Activated CD8-positive, alpha-beta T cell treated with anti-CD3 and anti-CD28 coated beads for 36 hours (primary cell): ENCODE measurements at places on chromosomes 5 and 9. TPM values are rescaled to one million over a fixed set of nuclear protein-coding genes. Genes with fewer than 3 reads are reported as not detected.

DNA sequence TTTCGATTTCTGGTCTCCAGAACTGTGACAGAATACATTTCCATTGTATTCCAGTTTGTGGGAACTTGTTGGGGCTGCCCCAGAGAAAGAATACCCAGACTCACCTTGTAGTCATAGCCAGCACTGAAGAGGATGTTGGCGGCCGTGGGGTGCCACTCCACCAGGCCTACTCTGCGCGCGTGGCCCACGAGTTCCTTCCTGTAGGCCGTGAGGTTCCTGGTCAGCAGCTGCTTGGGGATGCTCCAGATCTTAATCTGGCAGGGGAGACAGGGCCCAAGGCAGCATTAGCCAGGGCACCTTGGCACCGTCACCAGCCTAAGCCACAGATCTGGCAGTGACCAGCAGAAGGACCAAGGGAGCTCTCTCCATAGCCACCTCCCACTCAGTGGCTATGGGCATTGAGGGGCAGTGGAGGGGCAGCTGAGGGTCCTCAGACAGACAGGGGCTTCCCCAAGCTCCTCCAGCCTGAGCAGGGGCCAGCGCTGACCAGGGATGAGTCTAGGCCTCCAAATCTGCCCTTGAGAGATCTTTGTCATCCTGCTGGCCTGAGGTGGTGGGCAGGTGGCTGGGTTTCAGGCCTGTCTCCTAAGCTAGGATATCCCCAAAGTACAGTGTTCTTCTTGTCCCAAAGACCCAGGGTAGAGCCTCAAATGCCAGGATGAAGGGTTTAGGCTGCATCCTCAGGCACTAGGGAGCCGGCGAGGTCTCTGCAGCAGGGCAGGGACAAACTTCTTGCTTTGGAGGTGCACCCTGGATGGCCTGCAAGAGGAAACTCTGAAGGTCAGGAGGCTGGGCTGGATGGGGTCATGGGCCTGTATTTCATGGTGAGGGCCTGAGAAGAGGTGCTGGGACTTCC lies 15.9 kb upstream of the TRIM14 start:
- DNase-seq: no peak

The GPR150 gene
- 0.76 TPM for total RNA-seq

DNA sequence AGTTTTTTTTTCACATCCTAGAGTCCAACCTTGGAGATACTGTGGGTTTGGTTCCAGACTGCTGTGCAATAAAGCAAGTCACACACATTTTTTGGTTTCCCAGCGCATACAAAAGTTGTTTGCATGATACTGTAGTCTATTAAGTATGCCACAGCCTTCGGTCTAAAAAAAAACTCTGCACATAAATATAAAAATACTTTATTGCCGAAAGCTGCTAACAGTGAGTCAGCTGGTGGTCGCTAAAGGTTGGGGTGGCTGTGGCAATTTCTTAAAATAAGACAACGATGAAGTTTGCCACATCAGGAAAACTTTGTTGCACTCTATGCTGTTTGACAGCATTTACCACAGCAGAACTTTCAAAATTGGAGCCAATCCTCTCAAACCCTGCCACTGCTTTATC lies 37.4 kb downstream of the UBQLN1 start:
- DNase-seq: no peak

GRCh38 chr5:151497391-151498002 lies 50.1 kb downstream of the SLC36A1 start:
- no peak for DNase-seq

GRCh38 chr9:126456441-126457174 lies 130.0 kb downstream of the MVB12B start:
- DNase-seq: no peak

The TERT gene
- 12.5 TPM for total RNA-seq

The ACOT12 gene
- not detected for total RNA-seq

The SPINK4 gene
- total RNA-seq: not detected

The GRIA1 gene
- not detected for total RNA-seq

DNA sequence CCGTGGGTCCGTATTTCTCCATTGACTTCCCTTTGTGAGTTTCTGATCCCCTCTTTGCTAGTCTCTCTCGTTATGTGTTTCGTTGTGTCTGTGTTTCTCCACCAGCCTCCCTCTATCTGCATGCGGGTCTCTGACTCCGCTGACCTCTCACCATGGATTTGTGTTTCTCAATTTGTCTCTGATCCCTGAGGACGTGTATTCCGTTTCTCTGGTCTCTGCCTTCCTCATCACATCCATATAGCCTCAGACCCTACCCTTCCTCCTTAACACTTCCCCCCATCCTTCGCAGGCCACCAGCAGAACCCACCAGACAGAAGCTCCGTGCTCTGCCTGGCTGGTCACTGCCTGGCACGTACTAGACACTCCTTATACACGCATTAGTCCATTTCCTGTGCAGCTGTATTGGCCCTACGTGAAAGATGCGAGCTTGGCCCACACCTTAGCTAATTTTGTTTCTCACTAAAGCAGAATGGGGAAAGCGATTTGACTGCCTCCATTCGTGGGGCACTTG lies 631 bp downstream of the B4GALT7 start:
- peak; percentile 26 for DNase-seq

DNA sequence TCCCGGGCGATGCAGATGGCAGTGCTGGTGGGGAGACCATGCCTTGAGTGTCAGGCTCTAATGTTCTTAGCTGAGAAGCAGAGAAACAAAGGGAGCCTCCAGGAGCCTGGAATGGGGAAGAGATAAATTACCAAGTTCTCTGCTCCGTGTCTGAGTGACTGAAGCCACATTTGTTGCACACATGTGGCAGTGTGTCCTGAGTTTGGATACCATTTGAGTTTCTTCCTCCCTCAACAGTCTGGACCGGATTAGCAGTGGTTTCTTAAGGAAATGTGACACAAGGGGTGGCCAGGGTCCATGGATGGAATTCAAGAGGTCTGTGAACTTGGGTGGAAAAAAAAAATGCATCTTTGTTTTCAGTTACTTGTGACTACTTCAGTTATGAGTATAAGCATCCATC lies 50.7 kb upstream of the GARNL3 start:
- no peak for DNase-seq

- DNase-seq: no peak
Measured at GRCh38 chr5:137220523-137220927, 278.6 kb downstream of the SPOCK1 start.

DNA sequence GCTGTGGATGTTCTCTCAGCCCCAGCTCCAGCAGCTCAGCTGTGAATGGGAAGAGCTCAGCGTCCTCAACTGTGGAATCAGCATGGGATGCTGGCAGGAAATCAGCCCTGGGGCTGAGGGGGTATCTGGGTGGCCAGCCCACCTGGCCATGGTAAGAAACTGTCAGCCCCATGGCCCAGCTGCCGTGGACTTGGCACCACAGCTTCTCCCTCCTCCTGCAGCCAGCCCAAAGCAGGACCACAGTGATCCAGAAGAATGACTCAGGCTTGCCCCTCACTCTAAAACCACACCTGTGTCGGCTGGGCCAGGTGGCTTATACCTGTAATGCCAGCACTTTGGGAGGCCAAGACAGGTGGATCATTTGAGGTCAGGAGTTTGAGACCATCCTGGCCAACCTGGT lies 48.0 kb downstream of the SAR1B start:
- DNase-seq: no peak

The SLC34A3 gene
- not detected for total RNA-seq

The SLC24A2 gene
- not detected for total RNA-seq

GRCh38 chr9:94645901-94646300 lies 6.6 kb upstream of the FBP1 start:
- DNase-seq: no peak

DNA sequence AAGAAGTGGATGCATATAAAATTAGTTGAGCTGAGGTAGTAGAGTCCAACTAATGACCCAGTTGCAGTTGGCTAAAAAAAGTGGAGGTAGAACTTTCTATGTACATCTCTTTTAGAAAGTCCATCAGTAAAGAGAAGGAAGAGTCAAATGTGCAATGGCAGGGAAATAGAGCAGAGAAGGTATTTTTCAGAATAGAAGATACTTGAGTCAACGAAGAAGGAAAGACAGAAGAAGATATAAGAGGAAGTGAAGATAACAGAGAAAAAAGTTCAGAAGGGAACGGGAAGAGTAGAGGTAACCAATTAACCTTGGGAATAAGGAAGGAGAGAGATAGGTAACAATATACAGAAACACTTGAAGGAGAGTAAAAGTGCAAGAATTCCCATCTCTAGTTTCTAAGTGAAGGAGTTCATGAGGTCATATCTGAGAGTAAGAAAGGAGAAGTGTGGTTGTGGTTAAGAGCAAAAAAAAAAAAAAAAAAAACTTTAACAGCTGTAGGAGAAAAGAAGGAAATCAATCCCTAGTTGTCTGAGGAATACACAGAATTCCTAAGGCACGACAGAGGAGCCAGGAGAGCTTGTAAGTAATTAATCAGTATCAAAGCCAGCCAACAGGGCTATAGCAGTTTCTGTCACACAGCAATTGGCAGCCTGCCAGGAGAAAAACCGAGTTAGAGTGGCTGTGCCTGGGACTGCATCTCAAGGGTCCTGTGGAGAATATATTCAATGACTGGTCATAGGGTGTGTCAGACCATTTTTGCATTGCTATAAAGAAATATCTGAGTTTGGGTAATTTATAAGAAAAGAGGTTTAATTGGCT lies 61.0 kb downstream of the ARL15 start:
- peak; percentile 38 for DNase-seq

DNA sequence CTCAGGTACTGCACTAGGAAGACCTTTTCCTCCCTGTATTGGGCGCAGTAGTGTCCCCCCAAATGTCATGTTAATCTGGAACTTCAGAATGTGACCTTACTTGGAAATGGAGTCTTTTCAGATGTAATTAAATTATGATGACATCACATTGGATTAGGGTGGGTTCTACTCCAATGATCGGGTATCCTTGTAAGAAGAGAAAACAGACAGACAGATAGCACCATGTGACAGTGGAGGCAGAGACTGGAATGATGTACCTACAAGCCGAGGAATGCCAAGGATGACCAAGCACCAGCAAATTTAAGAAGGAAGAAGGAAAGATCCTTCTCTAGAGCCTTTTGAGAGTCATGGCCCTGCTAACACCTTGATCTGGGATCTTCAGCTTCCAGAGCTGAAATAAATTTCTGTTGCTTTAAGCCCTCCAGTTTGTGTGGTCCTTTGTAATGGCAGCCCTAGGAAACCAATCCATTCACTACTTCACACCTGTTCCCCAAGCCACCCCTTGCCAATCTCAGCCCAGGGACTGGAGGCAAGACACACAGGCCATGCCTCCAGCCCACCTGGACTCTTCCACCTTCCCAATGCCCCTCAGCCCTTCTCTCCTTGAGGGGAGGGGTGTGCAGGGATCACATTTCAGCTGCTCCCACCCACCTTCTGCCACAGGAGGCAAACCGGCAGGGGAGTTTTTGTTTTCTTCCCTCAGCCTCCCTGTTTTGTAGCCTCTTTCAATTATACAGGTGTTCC lies 1.6 kb downstream of the CCNJL start:
- DNase-seq: no peak

DNA sequence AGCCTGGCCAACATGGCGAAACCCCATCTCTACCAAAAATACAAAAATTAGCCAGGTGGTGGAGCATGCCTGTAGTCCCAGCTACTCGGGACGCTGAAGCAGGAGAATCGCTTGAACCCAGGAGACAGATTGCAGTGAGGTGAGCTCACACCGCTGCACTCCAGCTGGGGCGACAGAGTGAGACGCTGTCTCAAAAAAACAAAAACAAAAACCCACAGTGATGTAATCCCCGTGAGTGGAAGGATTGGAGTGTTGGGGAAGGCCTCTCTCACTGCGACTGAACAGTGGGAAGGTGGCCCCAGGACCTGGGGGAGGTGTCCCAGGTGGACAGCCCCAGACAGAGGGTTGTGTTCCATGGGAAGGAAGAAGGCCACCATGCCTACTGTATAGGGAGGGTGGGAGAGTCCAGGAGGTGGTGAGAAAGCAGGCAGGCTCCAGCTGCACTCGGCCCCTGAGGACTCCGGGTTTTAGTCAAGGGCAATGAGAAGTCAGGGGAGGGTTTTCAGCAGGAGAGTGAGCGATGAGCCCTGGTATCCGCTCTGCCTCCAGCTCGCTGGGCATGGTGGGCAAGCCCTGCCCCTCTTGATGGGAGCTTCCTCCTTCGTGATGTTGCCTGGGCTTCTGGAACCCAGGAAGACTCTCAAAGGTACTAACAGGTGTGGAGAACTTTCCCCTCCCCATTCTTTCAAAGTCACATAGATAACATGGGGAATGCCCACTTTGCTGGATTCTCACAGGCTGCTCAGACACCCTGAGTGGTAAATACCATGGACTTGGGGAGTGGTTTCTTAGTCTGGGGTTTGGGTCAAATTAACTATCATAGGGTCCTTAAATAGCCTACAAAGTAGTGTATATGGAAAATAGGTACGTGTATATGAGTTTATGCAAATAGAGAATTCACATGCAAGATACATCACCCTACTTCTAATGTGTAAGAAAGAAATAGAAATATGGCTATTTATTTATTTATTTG lies 74.7 kb downstream of the PPARGC1B start:
- no peak for DNase-seq

The LECT2 gene
- total RNA-seq: not detected

DNA sequence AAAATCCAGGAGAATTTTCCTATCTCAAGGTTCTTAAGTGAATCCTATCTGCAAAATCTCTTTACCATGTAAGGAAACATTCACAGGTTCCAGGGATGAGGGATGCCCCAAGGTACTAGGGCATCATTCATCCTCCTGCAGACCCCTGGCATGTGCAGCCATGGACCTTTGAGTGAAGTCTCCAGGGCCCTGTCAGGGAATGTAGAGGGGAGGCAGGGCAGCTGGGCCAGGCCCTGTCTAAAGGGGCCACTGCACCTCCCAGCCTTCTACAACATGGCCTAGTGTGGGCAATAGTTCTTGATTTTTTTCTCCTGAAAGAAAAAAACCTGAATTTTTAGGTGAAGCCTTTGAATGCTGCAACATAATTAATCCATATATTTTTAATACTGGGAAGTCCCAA lies 63.3 kb downstream of the SEMA4D start:
- DNase-seq: no peak

The SLC35D2 gene
- total RNA-seq: 2.6 TPM

DNA sequence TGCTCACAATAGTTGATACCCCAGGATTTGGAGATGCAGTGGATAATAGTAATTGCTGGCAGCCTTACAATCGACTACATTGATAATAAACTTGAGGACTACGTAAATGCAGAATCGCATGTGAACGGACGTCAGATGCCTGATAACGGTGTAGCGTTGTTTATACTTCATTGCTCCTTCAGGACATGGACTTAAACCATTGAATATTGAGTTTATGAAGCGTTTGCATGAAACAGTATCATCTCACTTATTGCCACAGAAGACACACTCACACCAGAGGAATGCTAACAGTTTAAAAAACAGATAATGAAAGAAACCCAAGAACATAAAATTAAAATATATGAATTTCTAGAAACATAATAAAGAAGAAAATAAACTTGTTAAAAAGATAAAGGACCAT lies 101.6 kb downstream of the GABBR2 start:
- DNase-seq: no peak

GRCh38 chr9:108196332-108197007 lies 659.3 kb downstream of the ACTL7B start:
- DNase-seq: no peak

- no peak for DNase-seq
Measured at GRCh38 chr9:6545017-6545691, 100.4 kb downstream of the GLDC start.

GRCh38 chr5:172685091-172685490 lies 44.0 kb downstream of the NEURL1B start:
- DNase-seq: no peak
